ENCODE measurements at places on chromosomes 7 and 10.

GRCh38 chr10:21976739-21977138, 26.8 kb downstream of the DNAJC1 start:
- no peak for DNase-seq

GRCh38 chr7:145016068-145016467, 180.2 kb upstream of the TPK1 start:
- DNase-seq, result peak; percentile 54

DNA sequence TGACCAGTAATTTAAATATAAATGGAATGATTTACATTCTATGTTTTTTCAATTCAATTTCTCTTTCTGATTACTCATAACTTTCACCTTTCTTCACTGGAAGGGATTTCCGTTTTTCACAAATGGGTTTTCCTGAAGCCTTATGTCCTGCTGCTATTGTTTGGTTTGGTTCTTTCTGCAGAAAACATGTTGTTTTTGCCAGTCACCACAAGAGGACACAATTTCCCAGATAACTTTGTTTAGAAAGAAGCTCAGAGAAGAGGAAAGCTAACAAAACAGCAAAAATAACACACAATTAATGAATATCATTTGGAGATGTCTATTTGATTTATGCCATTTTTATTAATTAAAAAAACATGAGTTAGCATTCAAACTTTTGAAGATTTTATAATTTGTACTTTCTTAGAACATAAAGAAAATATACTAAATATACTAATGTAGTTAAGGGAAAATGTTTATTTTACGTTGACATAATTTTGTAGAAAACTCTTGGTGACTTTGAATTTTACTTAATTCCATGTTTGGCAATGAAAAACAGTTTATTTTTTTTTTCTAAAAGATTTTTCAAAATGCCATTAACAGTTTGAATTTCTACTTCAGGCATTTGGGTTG, 4.6 kb upstream of the TWIST1 start:
- peak; percentile 83 for DNase-seq

- DNase-seq, result no peak
Measured at GRCh38 chr7:150411606-150412005, 32.5 kb downstream of the ZNF775 start.

DNA sequence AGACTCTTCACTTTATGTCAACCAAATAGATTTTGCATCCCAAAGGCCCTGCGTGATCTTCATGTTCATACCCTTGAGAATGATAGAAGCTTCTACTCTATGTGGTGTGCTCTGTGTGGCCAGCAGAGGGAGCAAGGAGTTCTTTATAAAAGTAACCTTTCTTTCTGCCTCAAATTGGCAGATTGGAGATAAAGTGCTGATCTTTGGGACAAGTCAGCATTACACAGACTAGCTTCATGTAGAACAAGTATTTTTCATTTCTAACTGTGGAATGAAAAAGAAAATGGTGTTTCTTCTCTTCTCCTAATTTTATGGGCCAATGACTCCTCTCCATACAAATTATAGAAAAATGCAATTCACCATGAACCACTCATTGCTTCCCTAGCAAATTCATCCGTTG, 1214.1 kb downstream of the SORCS1 start:
- peak; percentile 41 for DNase-seq
